ENCODE measurements at places on chromosomes 16 and 17.

- no peak for DNase-seq
Observed at GRCh38 chr17:82830249-82830661, 9.6 kb downstream of the ZNF750 start.

- DNase-seq = no peak
Observed at GRCh38 chr16:53855511-53855910, 151.6 kb downstream of the FTO start.

- no peak for DNase-seq
Observed at GRCh38 chr16:50938932-50939331, 197.0 kb downstream of the CYLD start.

GRCh38 chr16:80711406-80711805 is 93.0 kb downstream of the CDYL2 start:
- DNase-seq = no peak
